Amniotic epithelial cell (primary cell): ENCODE measurements at places on chromosomes 3 and 15.

GRCh38 chr3:52523386-52524257 is 10.0 kb downstream of the NT5DC2 start:
- no peak for DNase-seq

GRCh38 chr15:51736751-51737521 is 519 bp downstream of the LYSMD2 start:
- no peak for DNase-seq

GRCh38 chr3:23136054-23136453 is 67.1 kb upstream of the UBE2E2 start:
- no peak for DNase-seq

GRCh38 chr3:174821477-174821876 is 37.7 kb upstream of the NAALADL2 start:
- peak; percentile 24 for DNase-seq

DNA sequence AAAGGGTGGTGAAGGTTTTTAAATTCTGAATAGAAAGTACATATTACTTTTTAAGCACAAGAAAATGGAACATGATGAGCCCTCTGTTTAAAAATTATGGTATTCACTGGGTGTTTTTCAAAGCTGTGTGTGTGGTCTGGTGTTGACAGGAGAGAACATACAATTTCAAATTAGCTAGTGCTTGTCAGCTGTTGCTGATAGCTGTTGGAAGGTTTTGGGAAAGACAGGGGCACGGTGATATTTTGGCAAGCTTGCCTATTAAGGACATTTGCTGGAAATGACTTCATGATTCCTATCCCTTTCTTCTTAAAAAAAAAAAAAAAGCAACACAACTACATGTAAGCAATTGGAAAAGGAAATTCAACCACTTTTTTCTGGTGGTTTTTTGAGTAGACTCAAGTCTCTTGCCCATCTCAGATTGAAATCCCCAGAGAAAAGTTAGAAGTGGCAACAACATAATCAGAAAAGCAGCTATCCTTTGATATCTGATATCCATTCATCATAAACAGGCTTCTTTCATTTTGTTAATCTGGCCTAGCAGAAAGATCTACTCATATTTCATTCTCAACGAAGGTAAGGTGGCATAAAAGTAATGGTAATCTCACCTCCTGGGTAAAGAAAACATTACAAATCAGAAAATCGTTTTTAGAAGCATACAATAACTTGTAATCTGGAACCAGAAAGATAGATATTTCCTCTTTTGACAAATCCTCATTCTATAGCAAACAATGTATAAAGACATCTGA is 130.0 kb downstream of the RBMS3 start:
- DNase-seq, result no peak

GRCh38 chr3:177512945-177513814 is 315.9 kb upstream of the TBL1XR1 start:
- no peak for DNase-seq

DNA sequence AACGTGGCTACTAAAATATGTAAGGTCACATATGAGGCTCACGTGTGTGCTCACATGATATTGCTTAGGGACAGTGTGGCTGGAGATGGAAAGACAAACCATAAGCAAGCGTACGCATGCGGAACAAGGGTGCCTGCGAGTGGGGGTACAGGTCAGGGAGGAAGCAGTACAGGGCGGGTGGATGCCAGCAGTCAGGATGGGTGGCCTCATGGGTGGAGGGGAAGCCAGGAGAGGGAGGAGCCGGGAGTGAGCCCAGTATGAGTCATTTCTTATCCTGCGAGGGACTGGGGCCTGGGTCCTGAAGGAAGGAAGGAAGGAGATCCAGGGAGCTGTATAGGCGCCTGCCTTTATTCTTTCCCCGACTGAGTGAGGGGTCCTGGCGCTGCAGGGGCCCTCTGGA is 42.0 kb upstream of the CGNL1 start:
- DNase-seq, result peak; percentile 50

DNA sequence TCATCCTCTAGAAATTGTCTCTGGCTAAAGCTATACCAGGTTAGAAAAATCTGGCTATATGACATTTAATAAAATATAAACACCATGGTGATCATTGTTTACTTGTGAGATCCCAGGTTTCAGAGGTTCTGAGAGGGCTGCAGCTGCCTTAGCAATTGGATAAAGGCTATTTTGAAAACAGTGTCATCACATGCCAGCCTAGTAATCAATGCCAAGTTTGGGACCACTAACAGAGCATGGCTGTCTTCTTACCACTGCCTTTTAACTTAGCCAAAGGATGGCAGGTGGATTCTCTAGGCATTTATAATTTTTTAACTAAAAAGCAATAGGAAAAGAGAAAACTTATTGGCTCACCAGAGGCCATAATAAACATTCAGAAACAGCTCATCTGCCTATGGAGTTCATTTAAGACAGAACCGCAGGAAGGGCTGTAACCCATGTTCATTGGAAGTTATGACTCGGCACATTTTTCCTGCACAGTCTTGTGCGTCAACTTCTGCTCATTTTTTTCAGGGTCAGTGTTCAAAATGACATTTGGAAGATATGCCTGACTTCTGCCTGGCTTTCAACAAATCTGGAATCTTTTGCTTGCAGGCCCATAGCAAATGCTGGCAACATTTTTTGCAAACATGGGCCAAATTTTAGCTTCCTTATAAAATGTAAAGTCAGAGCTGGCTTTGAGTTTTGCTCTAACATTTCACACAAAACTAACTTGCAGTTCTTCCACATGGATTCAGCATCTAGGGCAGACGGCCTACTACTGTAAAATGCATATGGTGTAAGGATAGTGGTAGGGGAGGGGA is 476.0 kb upstream of the TBL1XR1 start:
- peak; percentile 88 for DNase-seq

DNA sequence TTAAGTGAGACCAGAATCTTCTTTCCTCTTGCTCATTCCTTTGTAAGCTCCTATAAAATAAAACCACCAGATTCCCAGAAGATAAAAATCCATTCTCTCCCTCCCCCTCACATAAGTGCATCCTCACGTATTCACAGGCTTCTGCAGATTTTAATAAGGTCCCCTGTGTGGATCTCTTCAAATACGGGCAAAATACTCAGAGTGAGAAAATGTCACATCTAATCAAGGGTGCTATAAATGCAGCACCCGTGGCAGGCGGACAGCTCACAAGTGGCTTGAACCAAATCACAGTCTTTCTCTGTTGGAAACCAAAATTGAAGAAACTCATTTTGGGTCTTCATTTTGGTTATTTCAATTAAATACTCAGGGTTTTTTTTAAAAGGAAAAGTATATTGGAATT is 212.9 kb upstream of the CMC1 start:
- no peak for DNase-seq

- no peak for DNase-seq
Observed at GRCh38 chr15:81909011-81909358, 136.8 kb downstream of the MEX3B start.

DNA sequence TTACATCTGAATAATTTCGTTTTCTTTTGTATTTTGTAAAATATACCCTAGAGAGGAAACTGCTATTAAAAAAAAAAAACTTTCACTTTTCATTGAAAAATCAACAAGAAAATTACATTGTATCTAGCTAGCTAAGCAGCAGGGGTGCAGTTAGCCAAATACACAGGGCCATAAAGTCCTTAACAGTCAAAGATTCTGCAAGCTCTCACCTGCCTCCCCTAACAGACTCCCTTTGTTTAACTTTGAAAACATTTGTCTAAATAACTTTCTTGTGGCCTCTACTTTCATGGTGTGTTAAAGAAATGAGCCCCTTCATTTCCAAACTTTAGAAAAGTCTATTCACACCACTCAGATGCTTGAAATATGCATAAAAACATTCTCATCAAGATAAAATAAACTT is 23.3 kb downstream of the CBLB start:
- DNase-seq, result no peak

- no peak for DNase-seq
Observed at GRCh38 chr3:119588112-119588511, 8.8 kb downstream of the ADPRH start.

DNA sequence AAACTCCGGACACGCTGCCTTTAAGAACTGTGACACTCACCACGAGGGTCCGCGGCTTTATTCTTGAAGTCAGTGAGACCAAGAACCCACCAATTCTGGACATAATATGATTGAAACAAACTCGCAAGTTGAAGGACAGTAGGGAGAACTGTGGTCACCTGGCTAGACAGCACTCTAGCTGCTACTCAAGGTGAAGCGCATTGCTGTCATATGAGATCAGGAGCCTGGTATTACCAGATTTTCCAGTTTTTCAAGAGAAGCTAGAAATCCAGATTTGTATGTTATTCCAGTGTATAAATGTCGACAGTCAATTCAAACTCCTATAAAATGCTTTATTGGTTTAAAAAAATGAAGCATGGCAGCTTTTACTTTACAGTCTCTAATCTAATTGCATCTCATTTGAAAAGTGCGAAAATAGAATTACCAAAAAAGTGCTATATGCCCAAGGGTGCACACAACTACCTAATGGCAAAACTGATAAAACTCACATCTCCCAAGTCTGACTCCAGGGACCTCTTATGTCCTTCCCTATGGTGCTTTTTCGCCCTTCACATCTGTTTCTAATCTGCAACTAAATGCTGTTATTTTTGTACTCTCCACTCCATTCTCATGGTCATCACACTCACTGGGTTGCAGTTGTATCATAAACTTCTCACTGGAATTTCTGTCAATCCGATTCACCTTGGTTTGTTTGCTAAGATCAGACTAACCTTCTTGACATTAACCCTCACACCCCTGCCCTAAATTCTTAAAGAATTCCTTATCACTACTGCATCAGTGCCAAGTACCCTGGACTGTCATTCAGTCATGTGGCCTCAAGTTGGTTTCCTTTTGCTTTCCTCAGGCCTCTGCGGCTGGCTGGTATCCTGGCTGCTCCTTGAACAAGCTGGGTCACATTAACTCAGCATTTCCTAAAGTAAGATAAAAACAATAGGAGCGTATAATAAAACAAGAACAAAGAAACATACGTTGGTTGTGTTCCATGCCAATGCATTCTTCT is 31.5 kb upstream of the ARHGEF26 start:
- no peak for DNase-seq

DNA sequence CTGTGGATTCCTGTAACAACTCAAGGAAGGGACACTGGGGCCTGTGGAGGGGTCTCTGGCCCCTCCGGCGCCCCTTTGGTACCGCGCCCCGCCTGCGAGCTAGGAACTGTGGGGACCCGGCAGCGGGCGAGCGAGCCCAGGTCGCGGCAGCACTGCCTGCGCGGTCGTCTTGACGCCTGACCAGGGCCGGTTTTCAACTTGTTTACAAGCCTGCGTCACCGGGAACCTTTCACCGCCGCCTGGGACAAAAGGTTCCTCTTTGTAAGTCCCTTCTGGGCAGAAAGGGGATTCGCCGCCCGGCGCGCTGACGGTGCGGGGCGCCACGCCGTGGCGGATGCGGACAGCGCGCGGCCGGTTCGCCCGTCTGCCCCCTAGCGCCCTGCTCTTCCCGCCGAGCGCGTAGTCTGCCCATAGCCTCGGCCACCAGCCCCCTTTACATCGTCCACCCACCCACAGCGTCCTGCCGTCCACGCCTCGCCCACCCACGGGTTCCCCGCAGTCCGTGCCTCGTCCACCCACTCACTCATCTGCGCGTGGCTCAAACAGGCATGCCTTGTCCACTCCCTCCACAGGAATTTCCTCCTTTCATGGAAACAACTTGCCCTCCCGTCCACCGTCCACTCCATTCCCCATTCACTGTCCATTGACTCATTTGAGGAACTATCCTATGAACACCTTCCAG is 5.5 kb upstream of the CFAP100 start:
- peak; percentile 67 for DNase-seq

- no peak for DNase-seq
Observed at GRCh38 chr3:50557915-50558314, 9.6 kb downstream of the C3orf18 start.

DNA sequence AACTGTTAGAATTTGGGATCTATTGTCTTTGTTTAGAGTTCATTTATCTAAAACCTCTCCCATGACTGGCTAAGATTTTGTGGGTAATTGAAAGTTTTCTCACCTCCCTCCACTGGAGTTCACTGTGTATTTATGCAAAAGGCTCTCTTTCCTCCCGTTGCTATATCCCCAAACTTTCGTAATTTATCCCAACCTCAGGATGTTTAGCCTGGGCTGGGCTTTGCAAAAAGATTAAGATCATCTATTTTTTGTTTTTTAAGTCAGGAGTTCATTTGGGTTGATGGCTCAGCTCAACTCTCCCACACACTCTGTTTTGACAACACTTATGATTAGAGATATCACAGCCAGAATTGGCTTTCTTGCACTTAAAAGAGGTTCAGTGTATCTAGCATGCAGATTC is 27.0 kb downstream of the SUCNR1 start:
- DNase-seq, result peak; percentile 47

GRCh38 chr3:34301313-34301712 is 502.9 kb downstream of the PDCD6IP start:
- DNase-seq, result no peak

- no peak for DNase-seq
Observed at GRCh38 chr3:108882762-108883161, 60.2 kb downstream of the TRAT1 start.

DNA sequence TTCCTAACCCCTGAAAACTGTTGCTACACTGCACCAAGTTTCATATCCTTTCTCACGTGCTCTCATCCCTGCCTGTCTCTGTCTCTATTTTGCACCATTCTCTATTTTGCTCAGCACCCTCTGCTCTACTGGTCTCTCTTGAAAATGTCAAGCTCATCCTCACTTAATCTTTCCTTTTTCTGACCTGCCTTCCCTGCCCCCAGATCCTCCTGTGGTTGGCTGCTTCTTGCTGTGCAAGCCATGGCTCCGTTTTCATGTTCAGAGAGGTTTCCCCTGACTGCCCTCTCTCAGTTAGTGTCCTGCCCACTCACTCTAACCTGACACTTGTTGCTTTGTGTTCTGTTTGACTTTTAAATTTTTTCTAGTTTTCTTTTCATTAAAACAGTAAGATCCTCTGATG is 6.0 kb downstream of the CCDC174 start:
- DNase-seq, result no peak

GRCh38 chr3:120497818-120498217 is 47.0 kb upstream of the FSTL1 start:
- DNase-seq, result no peak

DNA sequence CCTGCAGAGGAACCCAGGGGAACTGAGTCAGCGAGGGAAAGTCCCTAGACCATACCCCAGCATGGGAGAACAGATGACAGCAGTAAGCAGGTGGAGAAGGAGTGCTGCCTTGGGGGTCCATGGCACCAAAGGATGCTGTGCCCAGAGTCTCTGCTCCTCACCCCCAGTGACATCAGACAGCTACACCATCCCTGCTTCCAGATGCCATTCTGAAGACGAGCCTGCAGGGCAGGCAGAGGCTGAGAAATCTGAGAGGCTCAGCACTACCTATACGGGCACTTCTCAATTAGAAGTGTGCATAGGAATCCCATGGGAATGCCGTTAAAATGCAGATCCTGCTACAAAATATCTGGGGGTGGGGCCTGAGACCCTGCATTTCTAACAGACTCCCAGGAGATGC is 211.3 kb upstream of the NSMCE3 start:
- DNase-seq, result no peak
